ENCODE measurements at places on chromosomes 3 and 15.

DNA sequence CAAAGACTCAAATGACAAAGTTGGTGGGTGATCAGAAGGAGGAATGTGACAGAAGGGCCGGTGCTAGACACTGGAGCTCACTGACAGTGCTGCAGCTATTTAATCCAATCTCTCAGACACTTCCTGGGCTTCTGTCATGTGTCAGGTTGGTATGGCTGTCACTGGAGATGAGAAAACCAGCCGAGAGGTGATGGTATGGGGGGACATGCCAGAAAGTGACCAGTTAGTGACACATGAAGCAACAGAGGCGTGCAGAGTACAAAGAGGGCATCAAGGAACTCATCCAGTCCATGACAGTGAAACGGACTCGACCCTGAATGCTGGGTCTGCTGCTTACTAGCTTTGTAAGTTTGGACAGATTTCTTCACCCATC lies 219.5 kb downstream of the CADPS start:
- DNase-seq = no peak

DNA sequence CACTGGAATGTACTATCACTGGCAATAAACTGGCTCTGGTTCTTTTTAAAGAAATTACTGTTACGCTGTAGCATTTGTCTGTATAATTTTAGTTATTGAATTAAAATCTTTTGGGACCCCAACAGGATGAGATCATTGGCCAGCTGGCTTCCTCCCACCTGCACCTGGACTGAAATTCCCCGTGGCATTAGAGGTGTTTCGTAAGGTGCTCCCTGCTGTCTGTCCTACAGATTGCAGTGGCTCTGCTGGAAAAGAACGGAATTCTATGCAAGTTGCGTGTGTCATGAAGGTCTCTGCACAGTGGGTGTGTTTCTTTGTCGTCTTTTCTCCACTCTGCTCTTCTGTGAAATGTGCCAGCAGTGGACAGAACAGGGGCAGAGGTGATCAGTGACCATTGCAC lies 383.4 kb downstream of the PTPRG start:
- no peak for DNase-seq

- DNase-seq = no peak
Observed at GRCh38 chr15:48533982-48534381, 111.5 kb downstream of the FBN1 start.

- DNase-seq = no peak
Observed at GRCh38 chr15:47778263-47778770, 61.0 kb downstream of the SEMA6D start.

DNA sequence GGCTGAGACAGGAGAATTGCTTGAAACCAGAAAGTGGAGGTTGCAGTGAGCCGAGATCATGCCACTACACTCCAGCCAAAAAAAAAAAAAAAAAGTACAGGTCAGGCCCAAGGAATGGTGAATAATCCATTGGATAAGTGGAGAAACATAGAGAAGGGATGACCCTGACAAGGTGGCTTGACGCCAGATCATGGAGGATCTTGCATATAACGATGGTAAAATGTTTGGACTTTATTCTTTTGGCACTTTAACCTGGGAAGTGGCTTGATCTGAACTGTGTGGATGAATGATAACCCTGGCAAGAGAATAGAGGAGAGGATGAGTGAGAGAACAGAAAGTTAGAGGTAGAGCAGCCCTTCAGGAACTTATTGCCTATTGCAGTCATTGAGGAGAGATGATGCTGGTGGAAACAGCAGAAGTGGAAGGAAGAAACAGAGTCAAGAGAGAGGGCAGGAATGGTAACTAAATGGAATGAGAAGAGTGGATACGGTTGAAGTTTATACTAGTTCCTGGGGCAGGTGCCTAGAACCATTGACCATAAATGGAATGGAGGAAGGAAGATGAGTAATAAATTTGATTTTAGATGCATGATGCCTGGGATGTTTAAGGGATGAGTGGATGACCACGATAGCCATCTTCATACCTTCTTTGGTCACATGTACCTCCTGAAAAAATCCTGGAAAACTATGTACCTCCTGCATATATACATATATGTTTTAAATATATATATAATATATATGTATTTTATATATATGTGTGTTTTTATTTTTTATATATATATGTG lies 57.8 kb downstream of the BLM start:
- no peak for DNase-seq

- no peak for DNase-seq
Observed at GRCh38 chr15:25912035-25912434, 48.9 kb upstream of the ATP10A start.

DNA sequence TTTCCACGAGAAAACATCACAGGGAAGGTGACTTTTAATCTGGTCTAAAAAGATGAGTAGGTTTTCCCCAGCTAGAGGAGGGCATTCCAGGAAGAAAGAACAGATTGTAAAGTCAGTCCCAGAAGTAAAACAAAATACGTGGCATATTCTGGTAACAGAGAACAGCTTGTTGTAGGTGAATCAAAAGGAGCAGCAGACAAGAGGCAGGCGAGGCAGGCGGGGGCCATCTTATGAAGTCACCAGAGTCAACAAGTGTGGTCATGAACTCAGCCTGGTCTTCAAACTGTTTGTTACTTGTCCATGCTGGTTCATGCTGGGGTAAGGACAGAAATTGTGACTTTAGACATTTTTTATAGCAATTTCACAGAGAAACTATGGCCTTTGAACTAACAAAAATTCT lies 4.0 kb upstream of the POPDC2 start:
- no peak for DNase-seq

DNA sequence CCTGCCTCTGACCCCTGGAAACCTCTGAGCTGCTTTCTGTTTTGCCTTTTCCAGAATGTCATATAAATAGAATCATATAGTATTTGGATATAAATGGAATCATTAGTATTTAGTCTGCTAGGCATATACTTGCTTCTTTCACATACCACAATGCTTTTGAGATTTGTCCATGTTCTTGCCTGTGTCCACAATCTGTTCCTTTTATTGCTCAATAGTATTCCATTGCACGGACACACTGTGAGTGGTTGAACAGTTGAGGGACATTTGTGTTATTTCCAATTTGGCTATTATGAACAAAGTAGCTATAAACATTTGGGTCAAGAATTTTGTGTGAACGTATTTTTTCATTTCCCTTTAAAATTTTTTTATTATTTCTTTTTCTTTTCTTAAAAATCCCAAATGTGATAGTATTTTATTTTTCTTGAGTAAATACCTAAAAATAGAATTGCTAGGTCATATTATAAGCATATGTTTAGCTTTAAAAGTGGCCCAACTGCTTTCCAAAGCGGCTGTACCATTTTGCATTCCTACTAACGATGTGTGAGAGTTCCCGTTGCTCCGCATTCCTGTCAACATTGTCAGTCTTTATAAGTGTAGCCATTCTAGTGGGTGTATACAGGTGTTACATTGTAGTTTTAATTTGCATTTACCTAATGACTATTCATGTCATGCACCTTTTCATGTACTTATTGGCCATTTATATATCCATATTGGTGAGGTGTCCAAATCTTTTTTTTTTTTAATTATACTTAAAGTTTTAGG lies 26.5 kb downstream of the WDR53 start:
- no peak for DNase-seq

GRCh38 chr15:64426845-64427465 lies 33.4 kb upstream of the ZNF609 start:
- no peak for DNase-seq

DNA sequence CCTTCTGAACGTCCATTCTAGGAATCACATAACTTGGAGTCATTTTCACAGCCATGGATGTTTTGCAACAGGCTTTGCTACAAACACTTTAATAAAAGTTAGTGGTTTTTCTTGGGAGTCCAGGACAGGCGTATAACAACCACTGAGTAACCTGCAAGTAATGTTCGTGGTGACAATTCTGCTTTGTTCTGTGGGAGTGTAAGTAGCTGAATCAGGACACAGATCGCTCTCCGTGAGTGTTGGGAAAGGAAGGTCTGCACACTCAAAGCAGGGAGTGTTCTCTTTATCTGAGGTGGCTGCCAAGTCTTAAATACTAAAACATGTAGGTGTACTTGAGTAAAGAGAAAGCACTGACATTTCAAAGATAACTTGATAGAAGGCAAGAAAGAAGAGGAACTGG lies 7.9 kb upstream of the BNC1 start:
- no peak for DNase-seq

DNA sequence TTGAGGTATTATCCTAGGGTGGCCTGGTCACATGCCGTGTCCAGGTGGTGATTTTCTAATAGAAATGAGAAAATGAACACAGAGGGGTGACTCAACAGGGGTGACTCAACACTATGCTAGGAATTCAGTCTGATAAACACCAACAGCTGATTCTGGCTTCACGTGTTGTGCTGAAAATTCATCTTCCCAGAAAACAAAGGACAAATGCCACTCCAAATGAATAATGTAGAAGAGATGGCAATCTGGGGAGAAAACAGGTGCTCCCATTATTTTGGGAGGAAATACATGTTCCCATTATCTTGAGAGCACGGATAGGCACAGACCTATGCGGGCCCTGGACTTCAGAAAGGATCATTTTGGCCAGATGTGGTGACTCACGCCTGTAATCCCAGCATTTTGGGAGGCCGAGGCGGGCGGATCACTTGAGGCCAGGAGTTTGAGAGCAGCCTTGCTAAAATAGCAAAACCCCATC lies 101.2 kb upstream of the MEX3B start:
- DNase-seq = no peak

DNA sequence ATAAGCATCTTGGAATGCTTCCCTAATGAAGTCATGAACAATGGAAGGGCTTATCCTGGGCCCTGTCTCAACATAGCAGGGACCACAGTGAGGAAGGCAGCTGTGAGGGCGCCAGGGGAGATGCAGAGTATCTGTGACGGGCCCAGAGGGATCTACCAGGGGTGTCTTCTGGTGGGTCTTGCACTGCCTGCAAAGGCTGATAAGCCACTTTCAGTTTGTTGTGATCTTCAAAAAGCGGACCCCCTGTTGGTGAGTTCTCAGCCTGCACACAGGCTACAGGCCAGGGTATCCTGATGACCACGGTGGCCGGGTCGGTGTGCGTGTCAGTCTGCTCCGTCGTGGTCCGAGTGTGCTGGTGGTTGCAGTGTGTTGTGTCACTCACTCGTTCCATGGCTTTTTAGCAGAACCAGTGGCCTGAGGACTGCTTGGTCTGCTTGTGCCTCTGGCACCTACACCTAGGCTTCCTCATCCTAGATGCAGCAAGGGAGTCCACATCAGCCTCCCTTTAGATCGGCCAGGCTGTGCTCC lies 46.8 kb downstream of the CHDH start:
- no peak for DNase-seq

DNA sequence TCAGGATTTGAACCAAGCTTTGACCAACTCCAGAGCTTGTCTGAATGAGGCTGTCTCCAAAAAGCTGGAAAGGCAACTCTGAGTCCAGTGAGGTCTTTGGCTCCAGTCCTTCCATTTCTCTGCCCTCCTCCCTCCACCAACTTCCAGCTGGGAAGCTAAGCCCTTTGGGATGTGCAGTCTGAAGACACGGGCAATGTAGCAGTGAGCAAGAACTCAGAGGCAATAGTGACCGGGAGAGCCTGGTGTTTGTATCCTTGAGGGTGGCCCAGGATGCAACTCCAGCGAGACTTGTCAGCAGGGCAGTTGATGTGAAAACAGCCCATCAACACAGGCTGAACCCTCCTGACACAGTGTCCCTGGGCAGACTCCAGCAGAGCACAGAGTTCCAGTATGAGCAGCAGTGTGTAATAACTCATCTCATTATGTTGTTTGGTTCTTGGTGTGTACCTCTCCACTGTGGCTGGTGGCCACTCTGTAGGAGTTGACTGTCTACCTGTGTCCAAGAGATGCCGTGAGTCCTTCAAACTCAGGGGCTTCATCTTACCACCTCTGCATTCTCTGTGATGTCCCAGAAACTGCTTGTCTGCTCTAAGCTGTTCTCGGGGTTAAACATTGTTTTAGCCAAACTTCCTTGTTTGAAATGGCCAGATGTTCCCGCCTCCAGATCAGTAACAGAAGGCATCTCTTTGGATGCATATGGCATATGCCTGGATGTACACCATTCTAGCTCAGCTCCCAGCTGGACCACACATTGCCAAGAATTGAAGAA lies 6.6 kb downstream of the CDCP1 start:
- no peak for DNase-seq

- no peak for DNase-seq
Observed at GRCh38 chr15:73597036-73597638, 36.1 kb downstream of the NPTN start.

DNA sequence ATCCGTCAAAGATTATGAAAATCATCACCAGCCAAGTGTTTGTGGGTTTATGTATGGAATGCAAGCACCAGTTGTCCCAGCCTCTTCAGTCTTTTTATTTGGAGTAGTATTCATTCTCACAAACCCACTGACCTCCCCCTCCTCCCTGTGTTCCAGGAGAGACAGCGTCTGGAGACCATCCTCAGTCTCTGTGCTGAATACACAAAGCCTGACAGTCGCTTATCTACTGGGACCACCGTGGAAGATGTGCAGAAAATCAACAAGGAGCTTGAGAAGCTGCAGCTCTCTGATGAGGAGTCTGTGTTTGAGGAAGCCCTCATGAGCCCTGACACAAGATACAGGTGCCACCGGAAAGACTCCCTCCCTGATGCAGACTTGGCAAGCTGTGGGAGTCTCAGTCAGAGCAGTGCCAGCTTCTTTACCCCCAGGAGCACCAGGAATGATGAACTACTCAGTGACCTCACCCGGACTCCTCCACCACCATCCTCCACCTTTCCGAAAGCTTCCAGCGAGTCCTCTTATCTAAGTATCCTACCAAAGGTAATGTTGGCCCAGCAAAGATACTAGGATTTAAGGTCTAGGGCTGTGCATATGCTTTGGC lies 54.2 kb downstream of the PHLDB2 start:
- no peak for DNase-seq

GRCh38 chr15:68224546-68225250 lies 4.8 kb downstream of the CLN6 start:
- no peak for DNase-seq

DNA sequence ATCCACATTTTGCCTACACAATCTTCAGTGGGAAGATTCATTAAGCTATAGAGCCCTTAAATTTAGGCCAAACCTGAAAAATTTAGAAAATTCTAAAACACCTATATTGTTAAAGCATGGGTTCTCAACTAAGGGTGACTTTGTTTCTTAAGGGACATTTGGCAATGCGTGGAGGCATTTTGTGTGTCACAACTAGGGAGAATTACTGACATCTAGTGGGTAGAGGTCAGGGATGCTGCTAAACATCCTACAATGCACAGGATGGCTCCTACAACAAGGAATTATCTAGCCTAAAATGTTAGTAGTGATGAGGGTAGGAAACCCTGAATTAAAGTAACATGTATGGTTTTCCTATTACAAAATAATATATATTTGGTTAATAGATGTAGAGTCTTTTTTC lies 55.8 kb downstream of the TBC1D5 start:
- no peak for DNase-seq

Data from effector CD4-positive, alpha-beta T cell (primary cell).